ENCODE measurements at places on chromosomes 2 and 18.

DNA sequence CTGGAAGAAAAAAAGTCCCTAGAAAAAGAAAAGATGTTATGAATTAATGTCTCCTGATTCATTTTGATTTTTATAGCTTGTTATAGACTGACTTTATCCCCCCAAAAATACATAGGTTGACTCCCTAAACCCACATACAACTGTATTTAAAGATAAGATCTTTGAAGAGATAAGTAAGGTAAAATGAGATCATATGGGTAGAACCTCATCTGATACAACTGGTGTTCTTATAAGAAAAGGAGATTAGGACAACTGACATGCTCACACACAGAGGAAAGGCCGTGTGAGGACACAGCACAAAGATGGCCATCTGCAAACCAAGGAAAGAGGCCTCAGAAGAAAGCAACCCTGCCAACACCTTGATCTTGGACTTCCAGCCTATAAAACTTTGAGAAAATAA is 117.5 kb downstream of the CD226 start:
- no peak for DNase-seq

DNA sequence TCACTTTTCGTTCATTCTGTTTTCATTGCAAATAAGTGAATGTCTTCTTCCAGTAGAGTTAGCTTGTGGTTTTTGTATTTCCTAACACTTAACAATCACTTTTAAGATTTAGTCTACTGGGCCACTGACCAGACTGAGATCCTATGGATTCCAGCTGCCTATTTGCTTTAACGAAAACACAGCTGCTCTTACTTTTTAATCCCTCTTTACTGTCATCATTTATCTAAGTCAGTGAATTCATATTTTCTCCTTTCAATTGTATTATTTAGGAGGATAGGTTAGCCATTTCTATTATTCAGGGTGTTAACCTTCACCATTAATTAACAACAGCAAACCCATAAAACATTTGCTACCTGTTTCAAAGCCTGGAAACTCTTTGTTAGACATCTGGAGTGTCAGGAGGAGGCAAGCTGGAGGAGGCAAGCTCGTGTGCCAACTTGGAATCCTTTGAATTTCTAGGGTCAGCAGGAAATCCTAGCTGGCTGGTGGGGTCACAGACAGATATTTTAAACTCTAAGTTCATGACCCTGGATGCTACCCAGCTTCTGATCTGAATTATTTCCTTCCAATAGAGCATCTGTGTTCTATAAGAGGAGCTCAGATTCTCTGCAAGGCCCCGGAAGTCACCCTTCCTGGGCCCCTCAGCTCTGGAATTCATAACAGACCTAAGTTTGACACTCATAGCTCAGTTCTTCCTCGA is 385.3 kb downstream of the RBM43 start:
- no peak for DNase-seq

DNA sequence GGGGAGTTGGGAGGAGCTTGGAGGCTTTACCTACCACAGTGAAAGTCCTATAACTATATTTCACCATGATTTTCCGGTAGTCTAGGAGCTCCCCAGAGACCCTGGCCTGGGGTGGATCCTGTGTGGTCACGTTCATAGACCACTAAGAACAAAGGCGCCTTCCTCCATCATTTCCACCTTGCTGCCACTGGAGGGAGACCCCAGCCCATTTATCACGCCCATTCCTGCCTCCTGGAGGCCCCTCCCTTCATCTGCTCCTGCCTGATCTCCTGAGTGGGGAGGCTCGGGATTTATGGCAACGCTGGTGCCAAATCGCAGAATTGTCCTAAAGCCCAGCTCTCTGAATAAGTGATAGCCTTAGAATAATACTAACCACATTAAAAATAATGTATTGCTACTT is 507.6 kb upstream of the SPHKAP start:
- no peak for DNase-seq

DNA sequence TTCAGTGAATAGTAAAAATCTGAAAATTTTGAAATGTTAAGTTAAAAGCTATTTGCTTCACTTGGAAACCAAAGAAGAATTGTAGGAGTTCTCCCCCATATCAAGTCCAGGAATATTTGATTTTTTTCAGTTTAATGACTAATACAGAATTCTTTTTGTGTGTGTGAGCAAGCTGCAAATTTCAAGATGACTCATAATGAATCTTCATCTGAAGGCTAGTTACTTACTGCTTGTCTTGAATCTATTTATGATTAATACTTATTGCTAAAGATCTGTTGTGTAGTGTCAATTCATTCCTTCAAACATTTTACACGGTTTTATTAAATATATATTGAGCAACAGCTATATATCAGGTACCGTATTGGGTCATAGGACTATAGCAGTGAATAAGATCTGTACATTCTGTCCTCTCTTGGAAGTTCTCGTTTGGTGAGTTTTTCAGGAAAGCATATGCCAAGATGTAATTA is 47.8 kb upstream of the CAVIN2 start:
- DNase-seq: no peak

- no peak for DNase-seq
Observed at GRCh38 chr2:332592-332991, 44.7 kb upstream of the ALKAL2 start.

- DNase-seq: no peak
Observed at GRCh38 chr2:186575302-186575701, 14.6 kb upstream of the ITGAV start.

DNA sequence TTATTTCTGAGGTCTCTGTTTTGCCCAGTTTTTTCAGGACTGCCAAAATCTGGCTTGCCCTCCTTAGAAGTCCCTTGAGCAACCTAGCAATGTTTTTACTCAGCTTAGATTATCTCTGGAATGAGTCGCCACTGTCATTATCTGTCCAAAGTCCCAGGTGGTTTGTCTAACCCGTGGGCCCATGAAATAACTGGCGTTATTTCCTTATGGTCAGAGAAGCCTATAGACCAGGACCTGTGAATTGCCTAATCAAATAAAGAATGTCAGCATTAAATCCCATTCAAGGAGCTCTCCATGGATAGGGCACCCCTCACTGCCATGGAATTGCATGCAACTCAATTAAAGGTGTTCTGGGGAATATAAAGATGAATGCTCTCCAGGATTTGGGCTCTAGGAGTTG is 373.9 kb downstream of the SETBP1 start:
- no peak for DNase-seq

DNA sequence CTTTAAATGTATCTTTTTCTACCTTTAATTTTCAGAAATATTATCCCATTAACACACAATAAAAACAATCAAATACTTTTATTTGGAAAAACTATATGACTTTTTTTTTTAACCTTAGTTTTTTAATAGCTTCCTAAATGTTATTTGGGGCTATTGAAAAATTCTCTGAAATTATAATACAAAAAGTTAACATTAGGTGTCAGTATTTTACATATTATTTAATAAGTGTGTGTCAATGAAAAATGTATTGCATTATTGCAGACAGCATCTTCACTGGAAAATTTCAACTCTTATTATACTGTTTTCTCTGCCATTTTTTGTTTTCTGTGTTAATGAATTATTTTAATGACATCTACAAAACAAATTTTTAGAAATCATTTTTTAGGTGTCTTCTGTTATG is 51.1 kb upstream of the ARHGAP15 start:
- DNase-seq: no peak

GRCh38 chr2:7625392-7626138 is 708.4 kb downstream of the RNF144A start:
- DNase-seq: no peak

GRCh38 chr2:205401511-205401910 is 280.8 kb upstream of the NRP2 start:
- no peak for DNase-seq

GRCh38 chr2:50746526-50746925 is 285.4 kb downstream of the NRXN1 start:
- DNase-seq: no peak

GRCh38 chr2:26590508-26590907 is 50.7 kb downstream of the CIB4 start:
- DNase-seq: no peak

DNA sequence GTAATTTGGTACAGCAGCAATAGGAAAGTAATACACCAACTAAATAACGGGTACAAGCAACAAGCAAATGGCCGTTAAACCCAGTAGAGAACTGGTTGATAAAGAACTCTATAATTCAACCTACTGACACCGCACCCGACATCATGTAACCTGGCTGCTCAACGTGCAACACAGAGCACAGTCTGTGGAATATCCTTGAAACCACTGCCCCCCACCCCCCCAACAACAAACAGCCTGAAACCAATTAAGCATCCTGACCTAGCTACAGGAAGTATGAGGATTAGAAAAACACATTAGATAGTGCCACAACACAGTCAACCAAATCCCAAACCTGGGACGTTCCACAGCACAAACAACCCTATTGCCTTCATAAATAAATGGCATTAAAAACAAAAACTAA is 23.5 kb downstream of the HDLBP start:
- no peak for DNase-seq

DNA sequence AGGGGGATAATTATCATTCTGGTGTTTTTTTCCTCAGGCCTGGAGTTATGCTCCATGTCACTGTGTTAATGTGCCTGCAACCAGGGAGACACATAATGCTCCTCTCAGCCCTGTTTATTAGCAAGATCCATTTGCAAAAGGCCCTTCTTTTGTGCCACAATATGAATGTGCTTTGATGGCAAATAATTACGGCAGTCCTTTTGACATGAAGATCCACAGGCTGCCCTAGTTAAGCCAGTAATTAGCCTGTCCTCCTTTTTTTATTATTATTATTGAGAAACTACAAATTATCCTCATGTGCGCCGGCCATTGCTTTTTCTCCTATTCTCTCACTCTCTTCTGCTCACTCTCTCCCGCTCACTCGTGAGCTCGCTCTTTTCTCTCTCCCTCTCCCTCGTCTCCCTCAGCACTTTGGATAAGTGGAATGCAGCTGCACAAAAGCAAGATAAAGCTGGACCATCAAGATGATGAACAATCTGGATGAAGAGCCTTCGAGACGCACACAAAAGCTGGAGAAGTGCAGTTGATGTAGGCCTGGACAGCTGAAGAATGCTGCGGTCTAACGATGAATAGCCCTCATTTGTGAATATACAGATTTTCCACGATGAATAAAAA is 762.3 kb downstream of the BCL11A start:
- no peak for DNase-seq

DNA sequence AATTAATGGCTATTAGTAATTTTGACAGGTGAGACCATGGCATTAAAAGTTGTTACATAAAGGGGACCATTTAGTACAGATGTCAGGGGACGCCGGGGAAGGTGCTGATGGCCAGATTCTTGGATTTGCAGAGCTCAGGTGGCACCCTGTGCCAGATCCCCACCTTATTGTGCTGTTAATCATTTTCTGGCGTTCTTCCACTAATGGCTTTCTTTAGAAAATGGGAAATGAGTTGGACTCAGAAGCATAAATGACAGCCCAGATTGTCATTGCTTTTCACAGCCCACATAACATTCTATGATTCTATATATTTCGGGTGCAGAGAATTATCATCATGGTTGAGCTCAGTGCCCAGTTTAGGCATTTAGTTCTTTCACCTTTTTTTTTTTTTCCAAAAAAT is 257.2 kb upstream of the TCF4 start:
- DNase-seq: no peak

DNA sequence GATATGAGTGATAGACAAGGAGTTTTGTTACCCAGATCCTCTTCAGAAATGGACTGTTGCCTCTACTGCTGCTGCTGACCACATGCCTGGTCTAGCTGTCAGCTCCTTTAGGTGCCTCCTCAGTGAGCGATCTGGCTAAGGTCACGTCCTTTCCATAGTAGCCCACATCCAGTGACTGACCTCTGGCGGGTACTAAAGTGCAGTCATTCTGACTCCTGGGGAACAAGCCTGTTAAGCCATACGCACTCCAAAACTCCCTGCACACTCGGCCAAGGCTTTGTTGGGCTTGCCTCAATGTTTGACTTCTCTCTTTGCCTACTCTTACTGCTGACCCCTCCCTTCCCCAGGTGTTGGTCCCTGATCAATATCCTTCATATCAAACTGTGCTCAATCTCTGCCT is 685.2 kb downstream of the IRS1 start:
- no peak for DNase-seq

DNA sequence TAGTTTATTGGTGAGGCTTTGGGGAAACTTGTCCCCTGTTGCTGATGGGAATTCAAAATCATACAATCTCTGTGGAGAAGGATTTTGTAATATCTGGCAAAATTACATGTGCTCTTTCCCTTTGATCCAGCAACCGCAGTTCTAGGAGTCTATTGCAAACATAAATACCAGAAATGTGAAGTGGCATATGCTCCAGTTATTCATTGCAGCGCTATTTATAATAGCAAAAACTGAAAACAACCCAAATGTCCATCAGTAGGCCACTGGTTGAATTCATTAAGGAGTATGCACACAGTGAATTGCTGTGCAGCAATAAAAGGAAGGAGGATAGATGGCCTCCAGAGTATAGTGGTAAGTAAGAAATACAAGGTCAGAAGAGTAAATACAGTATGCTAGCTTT is 76.5 kb downstream of the HNRNPLL start:
- no peak for DNase-seq

DNA sequence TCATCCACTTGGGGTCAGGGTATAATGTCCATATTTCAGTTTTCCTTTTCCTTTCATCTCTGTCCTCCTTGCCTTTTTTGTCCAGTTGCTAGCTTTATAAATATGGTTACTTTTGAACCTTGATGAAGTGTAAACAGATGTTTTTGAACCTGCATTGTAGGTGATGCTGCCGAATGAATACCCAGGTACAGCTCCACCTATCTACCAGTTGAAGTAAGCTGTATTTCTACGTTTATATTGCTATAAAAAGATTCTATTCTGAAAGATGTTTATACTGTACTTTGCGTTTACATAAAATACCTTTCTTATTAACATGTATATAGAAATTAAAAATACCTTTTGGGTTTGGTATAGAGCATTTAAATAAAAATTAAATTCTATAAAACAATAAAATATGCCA is 2.2 kb downstream of the IMPACT start:
- no peak for DNase-seq

- DNase-seq: no peak
Observed at GRCh38 chr2:101858246-101858645, 133.5 kb upstream of the IL1R2 start.

GRCh38 chr2:232287316-232287715 is 91.2 kb upstream of the ALPP start:
- DNase-seq: no peak

- DNase-seq: no peak
Observed at GRCh38 chr2:28004086-28004485, 113.6 kb downstream of the BABAM2 start.

- DNase-seq: no peak
Observed at GRCh38 chr2:3008561-3008960, 369.1 kb downstream of the EIPR1 start.

DNA sequence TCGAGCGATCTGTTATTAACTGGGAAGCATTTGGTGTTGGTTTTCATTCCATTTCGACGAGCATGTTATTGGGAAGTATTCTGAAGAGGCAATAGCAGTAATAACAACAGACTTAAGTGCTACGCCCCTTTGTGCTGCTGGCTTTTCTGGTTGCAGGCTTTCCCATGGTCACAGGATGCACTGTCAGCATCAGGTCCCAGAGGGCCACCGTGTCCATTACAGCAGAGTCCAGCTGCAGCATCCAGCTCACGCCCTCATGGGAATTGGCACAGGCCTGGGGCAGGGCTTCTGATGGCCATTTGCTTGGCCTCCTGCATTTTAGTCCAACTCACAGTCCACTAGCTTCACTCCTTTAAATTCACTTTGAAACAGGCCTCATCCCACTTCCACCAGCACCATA is 44.4 kb downstream of the BCL2L11 start:
- DNase-seq: no peak

- DNase-seq: no peak
Observed at GRCh38 chr2:120330946-120331822, 14.8 kb upstream of the INHBB start.

Measured in activated CD4-positive, alpha-beta T cell treated with anti-CD3 and anti-CD28 coated beads, Interleukin-2, amount 50 U/mL, for 1 hour (primary cell).